ENCODE measurements at places on chromosomes 5 and 9. TPM values are rescaled to one million over a fixed set of nuclear protein-coding genes. Genes with fewer than 3 reads are reported as not detected.

- peaks cover 54% of the 10 kb centered on the region for H3K36me3 ChIP-seq
- H3K4me3 ChIP-seq, result no peak overlapping the region
- no peaks in the 10 kb centered on the region for H3K27me3 ChIP-seq
Measured at GRCh38 chr9:18705796-18706392, 231.9 kb downstream of the ADAMTSL1 start.

DNA sequence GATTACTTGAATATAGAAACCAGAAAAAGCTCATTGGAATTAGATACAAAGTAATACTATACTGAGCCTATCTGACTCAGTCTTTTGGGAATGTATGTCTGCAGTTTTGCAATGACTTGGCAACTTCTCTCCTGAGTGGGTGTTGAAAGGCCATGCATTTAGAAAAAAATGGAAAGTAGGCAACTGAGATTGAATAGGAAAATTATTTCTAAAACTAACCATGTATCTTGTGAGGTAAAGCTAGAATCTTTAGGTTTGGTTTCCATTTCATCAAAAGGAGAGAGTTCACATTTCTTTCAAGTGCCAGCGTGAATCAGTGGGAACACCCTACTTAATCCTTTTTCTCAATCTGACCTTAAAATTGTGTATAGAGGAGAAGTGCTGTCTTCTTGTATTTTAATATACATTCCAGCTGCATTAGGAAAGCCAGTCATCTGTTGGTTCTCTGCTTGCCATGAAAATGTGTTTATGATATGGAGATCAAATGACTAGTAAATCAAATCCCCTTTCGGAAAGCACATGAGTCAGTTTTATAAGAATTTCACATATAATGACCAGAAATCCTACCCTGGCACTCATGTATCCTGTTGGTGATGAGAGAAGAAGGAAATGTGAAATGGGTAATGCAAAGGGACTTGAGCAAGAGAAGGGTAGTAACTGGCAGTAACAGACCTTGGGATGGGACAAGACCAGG, 30.4 kb downstream of the NFX1 start:
- DNase-seq, result peak; percentile 94
- H3K4me3 ChIP-seq, result peak overlapping the region; percentile 40
- peak overlapping the region; percentile 92 for H3K27ac ChIP-seq

GRCh38 chr5:74311961-74312360, 328.6 kb downstream of the ENC1 start:
- H3K4me3 ChIP-seq, result no peak overlapping the region
- no peaks in the 10 kb centered on the region for H3K27me3 ChIP-seq
- no peaks in the 10 kb centered on the region for H3K36me3 ChIP-seq
- H3K27ac ChIP-seq, result no peak overlapping the region

The CXCL14 gene
- polyA plus RNA-seq, result 0.88 TPM

The RGMB gene
- polyA plus RNA-seq, result 150 TPM

DNA sequence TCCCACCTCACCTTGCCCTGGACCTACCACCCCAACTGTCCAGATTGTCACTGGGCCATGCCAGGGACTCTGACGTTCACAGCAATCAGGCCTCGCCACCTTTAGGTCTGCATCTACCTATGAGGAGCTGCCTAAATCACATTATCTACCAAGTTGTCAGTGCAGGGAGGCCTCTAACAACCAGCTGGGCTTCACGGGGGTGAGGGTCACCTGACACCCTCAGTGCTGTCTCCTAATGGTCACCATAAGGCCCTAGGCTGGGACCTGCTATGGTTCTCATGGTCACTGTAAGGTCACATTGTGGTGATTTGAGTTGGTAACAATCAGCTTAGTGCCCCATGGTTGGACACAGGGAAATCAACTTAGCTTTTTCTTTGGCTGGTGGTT, 119.2 kb upstream of the CXCL14 start:
- H3K27me3 ChIP-seq, result peaks cover 13% of the 10 kb centered on the region
- DNase-seq, result no peak
- H3K4me1 ChIP-seq, result no peaks in the 10 kb centered on the region
- no peak overlapping the region for H3K27ac ChIP-seq

The FAM151B gene
- polyA plus RNA-seq, result 2.6 TPM

GRCh38 chr5:135013947-135014570, 20.0 kb downstream of the PITX1 start:
- no peaks in the 10 kb centered on the region for H3K4me1 ChIP-seq
- H3K4me3 ChIP-seq, result no peak overlapping the region
- H3K27me3 ChIP-seq, result peaks cover 9% of the 10 kb centered on the region
- H3K36me3 ChIP-seq, result no peaks in the 10 kb centered on the region
- peak; percentile 49 for DNase-seq

DNA sequence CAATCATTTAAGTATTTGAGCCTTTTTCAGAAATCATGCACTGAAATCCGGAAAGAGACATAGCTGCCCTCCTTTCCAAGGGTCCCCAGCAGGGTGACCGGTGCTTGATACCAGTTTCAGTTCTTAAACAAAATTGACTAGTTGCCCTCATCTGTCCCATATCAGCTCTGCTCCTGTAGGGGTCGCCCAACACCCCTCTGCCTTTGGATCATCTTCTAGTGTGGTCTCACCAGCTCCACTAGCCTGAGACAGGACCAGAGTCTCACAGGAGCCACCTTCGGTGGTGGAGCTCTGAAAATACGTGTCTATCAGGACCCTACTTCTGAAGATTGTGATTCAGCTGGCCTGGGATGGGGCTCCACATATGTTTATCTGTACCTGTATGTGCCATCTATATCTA, 428.2 kb downstream of the ENC1 start:
- no peaks in the 10 kb centered on the region for H3K4me1 ChIP-seq
- no peaks in the 10 kb centered on the region for H3K36me3 ChIP-seq
- no peak overlapping the region for H3K4me3 ChIP-seq
- H3K27ac ChIP-seq, result no peak overlapping the region
- no peaks in the 10 kb centered on the region for H3K27me3 ChIP-seq

DNA sequence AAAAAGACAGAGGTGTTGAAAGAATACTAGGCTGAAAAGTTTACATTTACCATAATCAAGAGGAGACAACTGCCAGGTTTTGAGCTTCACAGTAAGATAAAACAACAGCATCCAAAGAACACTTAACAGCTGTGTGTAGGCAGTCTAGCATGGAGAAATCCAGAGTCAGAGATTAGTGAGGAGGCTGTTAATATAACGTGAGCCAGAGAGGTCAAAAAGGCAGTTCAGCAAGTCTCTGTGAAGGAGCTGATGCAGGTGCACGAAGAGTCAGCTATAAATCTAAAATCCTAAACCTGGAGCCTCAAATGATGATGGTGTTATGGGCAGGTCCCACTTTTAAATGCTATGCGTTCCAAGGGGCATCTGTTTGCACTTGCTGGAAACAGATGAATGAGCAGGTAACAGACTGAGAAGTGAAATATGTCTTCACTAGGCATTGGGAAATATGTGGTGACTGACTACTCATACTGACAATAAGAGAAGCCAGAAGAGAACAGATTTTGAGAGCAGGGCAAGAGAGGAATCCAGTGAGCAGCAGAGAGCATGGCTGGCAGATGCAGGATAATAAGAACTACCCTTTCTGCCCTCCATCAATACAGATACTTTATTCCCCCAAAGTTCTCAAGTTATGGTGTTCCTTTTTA, 8.7 kb downstream of the APTX start:
- no peak overlapping the region for H3K4me3 ChIP-seq
- DNase-seq, result peak; percentile 11
- H3K27me3 ChIP-seq, result no peaks in the 10 kb centered on the region
- no peak overlapping the region for H3K27ac ChIP-seq

DNA sequence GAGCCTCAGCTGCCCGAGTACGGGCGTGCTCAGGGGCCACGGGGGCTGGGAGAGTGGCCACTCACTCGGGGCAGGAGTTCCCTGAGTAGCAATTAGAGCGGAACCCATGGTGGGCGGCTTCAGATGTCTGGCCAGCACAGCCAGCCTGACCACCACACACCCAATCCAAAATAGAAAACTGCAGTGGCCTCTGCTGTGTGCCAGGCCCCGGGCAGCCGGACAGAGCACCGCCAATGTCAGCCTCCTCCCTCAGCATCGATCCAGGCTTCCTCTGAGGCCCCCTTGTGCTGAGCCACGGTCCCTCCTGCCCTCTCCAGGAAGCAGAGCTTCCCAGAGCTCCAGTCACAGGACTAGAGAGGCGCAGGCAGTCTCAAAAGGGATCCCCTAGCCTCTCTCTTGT, 2.7 kb downstream of the ADAMTS2 start:
- DNase-seq, result peak; percentile 87
- H3K27me3 ChIP-seq, result no peaks in the 10 kb centered on the region
- no peaks in the 10 kb centered on the region for H3K36me3 ChIP-seq
- peak overlapping the region; percentile 48 for H3K27ac ChIP-seq

- H3K4me1 ChIP-seq, result no peaks in the 10 kb centered on the region
- no peaks in the 10 kb centered on the region for H3K27me3 ChIP-seq
- H3K27ac ChIP-seq, result no peak overlapping the region
Measured at GRCh38 chr5:4716781-4717180, 423.3 kb upstream of the ADAMTS16 start.

DNA sequence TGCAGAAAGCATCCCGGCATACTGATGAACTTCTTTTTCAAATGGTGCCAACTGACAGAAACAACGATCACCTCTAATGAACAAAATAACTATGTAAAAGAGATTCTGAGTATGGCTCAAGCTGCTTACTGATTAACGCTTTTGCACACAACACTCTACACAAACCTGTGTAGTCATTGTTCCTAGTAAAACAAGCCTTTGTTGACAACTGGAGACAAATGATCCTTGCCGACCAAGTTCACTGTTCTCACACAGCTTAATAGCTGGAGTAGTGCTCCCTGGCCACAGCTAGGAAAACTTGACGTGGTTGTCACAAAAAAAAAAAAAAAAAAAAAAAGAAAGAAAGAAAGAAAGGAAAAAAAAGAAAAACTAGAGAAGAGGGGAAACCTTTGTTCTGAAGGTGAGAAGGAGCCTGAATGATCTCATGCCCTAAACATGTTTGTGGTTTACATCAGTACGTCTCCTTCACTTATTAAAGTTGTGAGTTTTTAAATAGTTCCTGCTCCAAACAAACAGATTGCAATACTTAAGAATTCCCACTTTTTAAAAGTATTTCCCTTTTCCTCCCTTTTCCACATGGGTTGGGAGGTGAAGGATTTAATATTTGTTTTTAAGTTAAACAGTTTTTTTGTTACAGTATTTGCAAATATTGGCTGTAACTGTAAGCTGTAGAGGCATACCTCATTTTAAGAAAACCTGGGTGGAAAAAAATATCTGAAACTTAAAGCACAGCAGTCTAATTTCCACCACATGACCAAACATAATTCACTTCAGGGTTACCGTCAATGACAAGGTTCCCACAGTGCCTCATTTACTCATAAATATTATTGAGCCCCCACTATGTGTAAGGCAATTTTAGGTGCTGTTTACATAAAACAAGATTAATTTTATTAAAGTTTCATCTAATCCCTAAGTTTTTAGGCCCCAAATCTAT, 63.7 kb downstream of the GLIS3 start:
- peak; percentile 59 for DNase-seq
- H3K4me1 ChIP-seq, result peaks cover 29% of the 10 kb centered on the region
- peak overlapping the region; percentile 51 for H3K27ac ChIP-seq

DNA sequence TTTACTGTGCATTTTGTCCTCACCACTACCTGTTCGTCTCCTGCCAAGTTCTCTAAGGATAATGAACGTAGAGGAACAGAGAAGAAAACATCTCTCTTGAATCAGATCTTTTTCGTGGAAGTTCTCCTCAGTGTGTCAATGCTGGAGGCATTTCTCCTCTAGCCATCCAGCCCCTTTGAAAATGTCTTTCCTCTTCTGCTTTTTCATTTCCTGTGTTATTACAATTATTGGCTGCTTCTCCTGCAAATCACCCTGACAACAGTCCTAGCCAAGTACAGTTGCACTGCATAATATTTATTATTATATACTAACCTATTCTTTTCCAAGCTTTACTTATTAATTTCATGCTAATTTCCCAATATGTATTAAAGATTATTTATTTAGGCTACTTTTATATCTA, 61.8 kb upstream of the TRPM3 start:
- no peak overlapping the region for H3K27ac ChIP-seq
- no peaks in the 10 kb centered on the region for H3K27me3 ChIP-seq
- H3K4me1 ChIP-seq, result no peaks in the 10 kb centered on the region
- no peak for DNase-seq
- no peaks in the 10 kb centered on the region for H3K36me3 ChIP-seq

GRCh38 chr5:75438722-75439121, 72.7 kb downstream of the CERT1 start:
- DNase-seq, result no peak
- H3K27me3 ChIP-seq, result no peaks in the 10 kb centered on the region
- no peak overlapping the region for H3K4me3 ChIP-seq
- H3K4me1 ChIP-seq, result 0 out of 2 replicates have a peak, but pooled peaks cover 3% of the 10 kb centered on the region
- H3K27ac ChIP-seq, result no peak overlapping the region

- H3K27ac ChIP-seq, result no peak overlapping the region
- no peak overlapping the region for H3K4me3 ChIP-seq
- no peaks in the 10 kb centered on the region for H3K36me3 ChIP-seq
- no peak for DNase-seq
- H3K27me3 ChIP-seq, result no peaks in the 10 kb centered on the region
Measured at GRCh38 chr9:76022317-76022716, 131.8 kb downstream of the PCSK5 start.

- no peaks in the 10 kb centered on the region for H3K36me3 ChIP-seq
- H3K27ac ChIP-seq, result peak overlapping the region; percentile 43
- no peaks in the 10 kb centered on the region for H3K27me3 ChIP-seq
Measured at GRCh38 chr5:149151717-149152116, 10.4 kb downstream of the ABLIM3 start.

The SPATA31E1 gene
- not detected for polyA plus RNA-seq

The ARL10 gene
- 6.7 TPM for polyA plus RNA-seq

- H3K4me3 ChIP-seq, result no peak overlapping the region
- H3K4me1 ChIP-seq, result no peaks in the 10 kb centered on the region
- no peaks in the 10 kb centered on the region for H3K36me3 ChIP-seq
- DNase-seq, result no peak
Measured at GRCh38 chr9:128120061-128120740, 7.3 kb downstream of the PTGES2 start.

The C5orf58 gene
- not detected for polyA plus RNA-seq

The PHF24 gene
- polyA plus RNA-seq, result not detected

The IFNA5 gene
- not detected for polyA plus RNA-seq

GRCh38 chr5:96247097-96247701, 185.8 kb downstream of the PCSK1 start:
- H3K36me3 ChIP-seq, result no peaks in the 10 kb centered on the region
- H3K4me3 ChIP-seq, result no peak overlapping the region
- H3K27me3 ChIP-seq, result no peaks in the 10 kb centered on the region
- peaks cover 68% of the 10 kb centered on the region for H3K4me1 ChIP-seq
- peak; percentile 89 for DNase-seq
- H3K27ac ChIP-seq, result peak overlapping the region; percentile 86

- H3K36me3 ChIP-seq, result no peaks in the 10 kb centered on the region
- peak; percentile 31 for DNase-seq
- H3K4me1 ChIP-seq, result peaks cover 9% of the 10 kb centered on the region
- no peaks in the 10 kb centered on the region for H3K27me3 ChIP-seq
- H3K4me3 ChIP-seq, result no peak overlapping the region
- H3K27ac ChIP-seq, result no peak overlapping the region
Measured at GRCh38 chr5:138149530-138149929, 10.3 kb upstream of the NME5 start.

DNA sequence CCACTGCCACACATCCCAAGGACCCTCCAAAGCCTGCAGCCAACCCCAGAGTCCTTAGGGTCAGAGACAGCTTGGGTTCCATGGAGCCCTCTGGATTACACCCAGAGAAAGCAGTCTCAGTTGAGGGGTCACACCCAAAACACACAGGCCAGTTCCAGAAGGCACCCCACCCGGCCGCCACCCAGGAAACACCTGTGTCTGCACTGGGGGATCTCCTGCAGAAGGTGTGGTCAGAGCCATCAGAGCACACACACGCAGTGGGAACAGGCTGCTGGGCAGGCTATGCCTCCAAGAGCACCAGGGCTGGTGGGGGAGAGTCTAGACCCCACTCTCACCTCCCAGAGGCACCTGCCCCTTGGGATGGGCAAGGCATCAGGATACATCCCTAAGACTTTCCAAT, 27.3 kb downstream of the NIPAL4 start:
- no peak overlapping the region for H3K4me3 ChIP-seq
- H3K27ac ChIP-seq, result no peak overlapping the region
- H3K4me1 ChIP-seq, result peaks cover 4% of the 10 kb centered on the region
- DNase-seq, result no peak
- H3K27me3 ChIP-seq, result no peaks in the 10 kb centered on the region
